Inflammatory macrophage (primary cell): ENCODE measurements at places on chromosomes 2 and 18.
A peak's percentile ranks its signal among the peaks of the same experiment; 100 is the strongest.

DNA sequence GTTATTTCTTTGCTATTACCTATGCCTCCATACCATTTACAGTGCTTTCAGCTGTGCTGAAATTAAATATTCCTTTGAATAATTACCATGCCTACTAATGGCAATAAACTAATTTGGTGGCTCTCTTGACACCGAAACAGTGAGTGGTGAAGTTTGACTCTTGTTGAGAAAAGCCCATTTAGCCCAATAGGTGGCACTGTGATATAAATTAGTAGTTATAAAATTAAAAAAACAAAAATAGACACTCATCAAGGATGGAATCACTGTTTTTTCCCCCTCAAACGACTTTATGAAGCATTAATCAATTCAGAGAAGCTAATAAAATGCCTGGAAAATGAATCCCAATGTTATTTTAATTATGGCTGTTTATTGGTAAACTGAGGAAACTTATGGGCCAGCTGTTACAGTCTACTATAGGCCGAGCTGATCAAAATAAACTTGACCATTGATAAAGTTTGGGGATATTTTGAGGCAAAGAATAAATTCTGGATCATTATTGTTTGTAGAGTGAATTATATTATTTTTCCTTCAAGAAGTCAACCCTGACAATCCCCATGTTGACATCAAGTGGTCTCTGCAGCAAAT is 339.6 kb downstream of the TRIB2 start:
- DNase-seq = no peak

DNA sequence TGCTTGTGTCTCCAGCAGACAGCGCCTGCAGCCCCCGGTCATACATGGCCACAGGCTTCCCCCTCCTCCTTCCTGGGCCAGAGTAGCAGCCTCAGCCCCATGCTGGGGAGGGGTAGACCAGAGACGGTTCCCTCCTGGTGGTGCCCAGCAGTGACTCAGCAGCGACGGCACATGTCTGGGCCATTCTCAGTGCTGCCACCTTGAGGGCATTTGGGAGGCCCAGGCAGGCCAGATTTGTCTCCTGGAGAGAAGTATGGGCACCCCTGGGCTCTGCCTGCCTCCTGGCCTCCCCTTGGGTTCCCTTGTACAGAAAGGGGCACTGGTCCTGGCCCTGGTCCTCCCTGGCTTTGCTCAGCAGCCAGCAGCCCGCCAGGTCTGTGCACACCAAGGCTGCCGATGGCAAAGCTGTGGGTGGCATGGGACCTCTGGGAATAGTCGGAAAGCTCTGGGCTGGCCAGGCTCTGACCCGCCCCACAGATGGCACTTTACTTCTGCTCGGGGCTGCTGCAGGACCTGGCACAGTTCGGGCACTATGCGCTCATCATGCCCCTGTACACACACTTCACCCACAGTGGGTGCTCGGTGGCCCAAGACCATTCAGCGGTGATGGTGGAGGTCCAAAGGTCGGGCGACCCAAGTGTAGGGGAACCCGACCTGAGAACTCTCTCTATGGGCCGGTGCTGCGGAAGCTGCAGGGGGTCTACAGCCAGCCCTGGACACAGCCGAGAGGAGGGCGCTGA is 11.4 kb upstream of the ALPI start:
- DNase-seq = peak; percentile 72

DNA sequence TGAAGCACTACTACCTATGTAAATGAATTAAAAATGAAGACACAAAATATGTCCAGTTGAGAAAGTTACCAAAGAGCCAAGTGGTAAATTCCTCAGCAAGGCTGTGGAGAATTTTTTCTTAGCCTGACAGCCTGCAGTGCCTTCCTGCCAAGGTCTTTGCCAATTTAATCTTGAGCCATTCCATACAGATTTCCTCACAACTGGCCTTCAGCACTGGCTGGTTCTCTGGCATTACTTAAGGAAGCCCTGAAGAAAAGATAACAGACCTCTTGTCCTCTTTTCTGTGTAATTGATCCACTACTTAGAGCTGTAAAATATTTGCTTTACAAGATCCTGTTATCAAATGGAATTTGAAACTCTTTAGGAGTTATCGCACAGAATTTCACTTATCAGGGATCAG is 334.2 kb upstream of the LRRTM1 start:
- DNase-seq = no peak

- no peak for DNase-seq
Observed at GRCh38 chr2:96464061-96464460, 41.1 kb downstream of the NEURL3 start.

- no peak for DNase-seq
Observed at GRCh38 chr2:131132729-131133128, 27.6 kb downstream of the PLEKHB2 start.

DNA sequence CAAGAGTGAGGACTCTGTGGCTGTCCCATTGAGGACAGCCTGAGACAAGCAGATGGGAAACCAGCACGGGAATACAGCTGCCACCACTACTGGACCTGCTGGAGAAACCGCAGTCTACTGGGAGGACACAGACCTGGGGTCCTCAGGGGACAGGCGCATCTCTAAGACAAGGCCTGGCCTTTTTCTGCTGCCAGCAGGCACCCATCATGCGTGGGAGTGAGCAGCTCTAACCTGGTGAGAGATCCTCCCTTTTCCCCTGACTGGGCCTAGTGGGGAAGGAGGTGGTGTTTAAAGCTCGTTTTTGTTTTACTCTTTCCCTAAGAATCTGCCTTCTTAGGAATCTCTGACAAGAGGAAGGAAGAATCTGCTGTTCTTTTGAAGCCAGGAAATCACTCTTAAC is 36.6 kb downstream of the CYRIA start:
- DNase-seq = no peak

DNA sequence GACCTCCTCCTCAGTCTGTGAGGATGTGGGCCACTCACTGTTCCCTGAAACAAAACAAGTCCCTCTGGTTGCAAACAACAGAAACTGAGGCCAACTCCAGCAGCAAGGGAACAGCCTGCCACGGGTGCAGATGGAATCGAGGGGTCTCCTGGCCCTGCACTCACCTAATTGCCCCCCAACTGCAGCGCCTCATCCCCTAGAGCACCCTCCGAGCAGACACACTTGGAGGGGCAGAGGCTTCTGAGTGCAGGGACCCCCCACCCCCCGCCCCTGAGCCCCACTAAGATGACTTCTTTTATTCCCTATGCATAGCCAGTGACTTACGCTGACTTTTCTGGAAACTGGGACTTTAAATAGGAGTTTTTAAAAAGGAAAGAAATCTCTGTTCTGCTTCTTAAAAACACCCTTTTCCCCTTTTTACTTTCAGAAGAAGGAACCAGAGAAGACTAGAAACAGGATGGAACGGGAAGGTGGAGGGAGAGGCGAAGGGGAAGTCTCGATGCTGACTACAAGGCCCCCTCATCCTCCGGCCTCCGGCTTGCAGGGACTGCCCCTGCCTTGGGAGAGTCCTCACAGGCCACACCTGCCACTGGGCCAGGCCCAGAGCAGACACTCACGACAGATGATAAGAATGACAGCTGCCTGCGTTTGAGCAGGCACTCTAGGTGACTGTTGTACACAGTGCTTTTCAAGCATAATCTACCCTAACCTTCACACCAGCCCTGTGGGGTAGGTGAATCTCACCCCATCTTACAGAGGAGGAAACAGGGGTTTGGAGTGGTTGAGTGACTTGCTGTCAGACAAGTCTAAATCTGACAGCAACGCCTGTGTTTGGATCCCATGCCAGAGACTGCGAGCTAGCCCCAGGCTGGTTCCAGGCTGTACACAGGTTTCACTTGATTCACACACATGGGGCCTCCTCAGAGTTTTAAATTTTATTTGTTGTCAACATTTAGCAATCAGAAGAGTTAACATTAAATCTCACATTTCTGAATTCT is 28.2 kb upstream of the BIN1 start:
- DNase-seq = peak; percentile 81

GRCh38 chr2:60796573-60797509 is 40.8 kb downstream of the PAPOLG start:
- DNase-seq = peak; percentile 76

- DNase-seq = no peak
Observed at GRCh38 chr2:65656160-65656718, 223.8 kb upstream of the SPRED2 start.

DNA sequence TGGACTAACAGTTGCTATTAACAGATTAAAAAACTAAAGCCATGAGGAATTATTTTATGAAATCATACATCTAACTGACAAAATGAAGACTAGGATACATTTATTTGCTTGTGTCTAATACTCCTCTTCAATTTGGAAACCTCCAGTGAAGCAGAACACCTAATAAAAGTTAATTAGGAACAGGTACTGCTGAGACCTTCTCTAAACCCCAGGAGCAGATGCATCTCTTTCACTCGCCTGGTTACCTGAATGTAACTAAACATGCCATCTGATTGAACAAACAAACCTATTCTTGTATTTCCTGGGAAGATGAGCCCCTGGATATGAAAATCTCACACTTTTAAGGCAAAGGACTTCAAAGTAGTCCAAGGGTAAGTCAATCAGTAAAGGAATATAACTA is 898.2 kb downstream of the NRXN1 start:
- no peak for DNase-seq

- no peak for DNase-seq
Observed at GRCh38 chr18:75156139-75156750, 52.7 kb downstream of the PTGR3 start.

DNA sequence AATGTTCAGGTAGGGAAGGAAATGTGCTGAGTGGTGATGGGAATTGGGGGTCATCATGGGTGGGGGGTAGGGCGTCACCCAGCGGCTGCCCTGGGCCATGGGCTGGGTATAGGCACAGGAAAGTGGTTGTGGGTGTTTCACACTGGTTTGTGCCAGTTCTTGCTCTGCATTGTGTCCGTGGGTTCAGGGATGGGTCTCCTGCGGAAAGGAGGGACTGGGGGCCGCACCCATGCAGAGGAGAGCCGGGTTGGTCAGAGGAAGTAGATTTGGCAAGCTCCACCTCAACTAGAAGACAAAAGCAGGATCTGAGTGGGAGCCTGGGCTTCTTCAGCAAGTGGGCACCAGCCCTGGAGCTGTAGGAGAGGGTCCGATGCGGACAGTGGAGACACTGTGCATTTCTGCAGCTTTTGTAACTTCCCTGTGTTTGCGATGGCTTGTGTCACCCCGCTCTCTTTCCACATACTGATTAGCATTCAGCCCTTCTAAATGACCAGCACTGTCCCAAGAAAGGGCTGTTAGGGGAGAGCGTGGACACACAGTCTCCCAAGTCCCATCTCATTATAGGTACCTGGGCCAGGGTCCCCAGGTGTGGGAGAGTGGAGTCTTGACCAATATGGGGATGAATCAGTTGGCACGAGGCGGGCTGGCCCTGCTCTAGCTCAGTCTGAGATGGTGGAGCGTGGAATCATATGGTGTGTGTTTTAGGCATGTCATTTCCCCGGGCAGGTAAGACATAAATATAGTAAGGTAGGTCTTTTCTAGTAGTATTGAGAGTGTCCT is 67.2 kb downstream of the LRRFIP1 start:
- DNase-seq = peak; percentile 84

DNA sequence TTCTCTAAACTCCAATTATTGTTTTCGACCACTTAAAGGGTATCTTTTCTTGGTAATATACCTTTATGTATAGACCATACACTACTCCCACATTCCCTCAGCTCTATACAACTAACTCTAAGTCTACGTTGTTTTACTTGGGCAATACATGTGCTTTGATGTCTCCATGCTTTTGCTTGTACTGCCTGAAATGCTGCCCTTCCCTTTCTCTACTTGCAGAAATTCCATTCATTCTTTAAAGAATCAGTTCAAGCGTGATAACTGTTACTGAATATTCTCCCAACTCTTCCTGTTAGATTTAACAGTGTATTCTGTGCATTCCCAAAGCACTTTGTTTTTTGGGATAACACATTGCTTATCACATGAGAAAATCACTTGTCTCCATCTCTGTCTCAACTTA is 157.0 kb upstream of the AQP4 start:
- no peak for DNase-seq

DNA sequence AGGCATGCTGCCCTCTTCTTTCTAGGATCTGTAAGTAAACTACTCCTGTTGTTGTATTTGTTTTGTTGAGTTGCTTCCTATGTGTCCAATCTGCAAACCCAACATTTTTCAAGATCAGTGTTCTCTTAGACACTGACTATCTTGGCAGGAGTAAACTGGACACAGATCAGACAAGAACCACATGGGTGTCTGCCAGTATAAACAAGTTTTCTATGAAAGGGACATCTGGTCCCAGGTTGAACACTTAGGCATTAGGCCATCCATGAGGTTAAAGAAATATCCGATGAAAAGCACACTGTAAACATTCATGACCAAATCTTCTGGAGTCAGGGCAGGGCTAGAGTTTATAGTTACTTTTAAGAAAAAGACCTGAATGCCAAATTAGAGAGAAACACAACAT is 441.8 kb downstream of the NYAP2 start:
- DNase-seq = no peak

DNA sequence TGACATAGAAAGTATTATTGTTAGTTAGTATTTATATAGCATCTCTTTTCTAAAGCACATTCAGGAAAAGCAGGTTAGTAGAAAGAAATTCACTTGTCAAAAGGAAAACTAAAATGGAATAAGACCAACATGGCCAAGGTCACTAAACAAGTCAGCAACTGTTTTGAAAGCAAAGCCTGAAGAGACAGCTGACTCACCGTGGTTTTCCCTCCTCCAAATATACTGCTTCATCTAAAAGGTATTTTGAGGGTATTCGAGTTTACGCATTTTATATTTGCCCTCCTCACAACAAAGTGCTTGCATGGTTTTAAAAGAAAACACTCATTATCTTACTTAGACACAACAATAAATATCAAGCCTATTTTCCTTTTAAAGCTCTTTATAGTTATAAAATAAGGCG is 24.0 kb downstream of the ZNF385B start:
- DNase-seq = no peak

- DNase-seq = no peak
Observed at GRCh38 chr2:53448591-53448990, 319.0 kb upstream of the CHAC2 start.

DNA sequence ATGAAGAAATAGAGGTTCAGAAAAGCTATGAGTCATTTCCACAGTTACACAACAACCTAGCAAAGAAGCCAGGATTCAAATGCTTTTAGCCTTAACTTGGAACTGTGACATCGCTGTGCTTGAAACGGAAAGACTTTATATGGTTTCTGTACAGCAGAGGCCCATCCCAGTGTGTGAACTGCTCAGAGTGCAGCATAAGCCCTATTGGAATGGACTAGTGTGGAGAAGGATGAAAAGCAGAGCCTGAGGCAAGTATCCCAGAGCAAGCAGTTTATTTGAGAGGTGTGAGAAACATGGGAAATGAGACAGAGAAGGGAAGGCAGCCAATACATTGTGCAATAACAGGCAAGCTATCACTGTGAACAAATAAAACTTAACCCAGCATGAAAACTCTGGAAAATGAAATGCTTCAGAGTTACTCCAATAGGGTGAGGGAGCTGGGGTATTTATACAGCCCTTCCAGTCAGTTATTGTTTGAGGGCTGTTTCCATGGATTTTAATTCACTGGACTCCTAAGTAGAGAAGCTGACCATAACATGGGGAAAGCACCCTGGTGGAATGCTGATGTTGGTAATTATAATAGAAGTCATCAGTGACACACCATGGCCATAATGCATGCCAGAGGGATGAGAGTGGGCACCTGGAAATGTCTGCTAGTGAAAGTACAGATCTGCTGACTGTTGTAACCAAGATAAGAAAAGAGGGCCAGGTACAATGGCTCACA is 254.0 kb upstream of the POU3F3 start:
- peak; percentile 20 for DNase-seq

- peak; percentile 97 for DNase-seq
Observed at GRCh38 chr2:121197369-121198091, 87.5 kb downstream of the TFCP2L1 start.
